ENCODE measurements at places on chromosomes 7 and 10.
A peak's percentile ranks its signal among the peaks of the same experiment; 100 is the strongest.

- no peak for DNase-seq
These were observed 56.6 kb downstream of the MPLKIP start for GRCh38 chr7:40077849-40078248.

DNA sequence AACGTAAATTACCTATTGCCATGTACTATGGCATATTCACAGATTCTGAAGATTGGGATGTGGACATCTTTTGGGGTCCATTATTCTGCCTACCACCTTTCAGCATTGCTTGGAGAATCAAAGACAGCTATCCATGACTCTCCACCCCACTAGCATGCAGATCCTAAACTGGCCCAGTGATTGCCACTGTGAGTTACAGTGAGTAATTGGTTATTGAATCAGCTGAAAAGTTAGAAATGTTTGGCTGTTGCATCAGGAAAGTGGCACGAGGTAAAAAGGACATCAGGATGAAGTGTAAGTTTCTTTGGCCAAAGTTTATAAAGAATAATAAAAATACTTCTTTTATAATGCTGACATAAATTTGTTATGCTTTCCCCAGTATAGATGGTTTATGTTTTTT is 148.2 kb upstream of the ETV1 start:
- no peak for DNase-seq

DNA sequence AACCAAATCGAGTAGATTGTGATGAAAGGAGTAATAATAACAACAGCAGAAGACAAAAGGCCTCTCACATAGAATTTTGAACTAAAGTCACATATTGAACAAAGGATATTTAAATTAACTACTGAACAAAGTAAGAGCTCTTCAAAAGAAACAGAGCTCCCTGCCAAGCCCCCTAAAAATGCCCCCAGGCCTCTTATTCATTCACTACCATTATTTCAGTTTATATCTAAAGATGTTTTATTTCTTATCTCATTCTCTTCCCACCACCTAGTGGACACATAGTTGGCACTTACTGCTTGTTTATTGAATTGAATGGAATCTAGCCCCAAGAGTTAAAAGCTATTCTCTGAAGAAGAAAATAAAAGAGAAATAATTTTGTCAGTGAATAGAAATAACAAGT is 37.4 kb downstream of the VCL start:
- DNase-seq = no peak

DNA sequence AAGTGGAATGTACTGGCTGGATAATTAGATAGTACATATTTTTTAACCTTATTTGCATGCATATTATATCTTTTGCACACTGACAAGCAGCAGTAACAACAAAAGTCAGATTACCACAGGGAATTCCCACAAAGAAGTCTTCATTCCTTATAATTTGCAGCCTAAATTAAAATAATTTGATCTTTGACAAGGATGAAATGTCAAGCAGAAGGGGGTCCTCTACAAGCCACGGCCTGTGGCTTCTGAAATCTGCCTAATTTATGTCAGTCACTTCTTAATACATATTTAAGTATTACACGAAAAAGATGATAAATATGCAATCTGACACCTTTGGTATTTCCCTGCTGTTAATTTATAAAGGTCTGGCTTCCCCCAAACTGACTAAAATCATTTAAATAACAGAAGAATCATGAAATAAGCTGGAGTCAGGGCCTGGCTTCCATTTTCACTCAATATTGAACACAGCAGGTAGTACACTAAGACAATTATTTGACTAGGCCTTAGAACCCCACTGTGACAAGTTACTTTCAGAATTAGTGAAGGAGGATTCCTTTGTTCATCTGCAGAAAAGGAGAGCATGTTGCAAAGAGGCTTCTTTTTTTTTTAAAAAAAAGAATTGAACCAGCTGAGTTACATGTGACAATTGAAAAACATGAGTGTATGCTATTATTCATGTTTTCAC is 351.1 kb upstream of the ETV1 start:
- no peak for DNase-seq

DNA sequence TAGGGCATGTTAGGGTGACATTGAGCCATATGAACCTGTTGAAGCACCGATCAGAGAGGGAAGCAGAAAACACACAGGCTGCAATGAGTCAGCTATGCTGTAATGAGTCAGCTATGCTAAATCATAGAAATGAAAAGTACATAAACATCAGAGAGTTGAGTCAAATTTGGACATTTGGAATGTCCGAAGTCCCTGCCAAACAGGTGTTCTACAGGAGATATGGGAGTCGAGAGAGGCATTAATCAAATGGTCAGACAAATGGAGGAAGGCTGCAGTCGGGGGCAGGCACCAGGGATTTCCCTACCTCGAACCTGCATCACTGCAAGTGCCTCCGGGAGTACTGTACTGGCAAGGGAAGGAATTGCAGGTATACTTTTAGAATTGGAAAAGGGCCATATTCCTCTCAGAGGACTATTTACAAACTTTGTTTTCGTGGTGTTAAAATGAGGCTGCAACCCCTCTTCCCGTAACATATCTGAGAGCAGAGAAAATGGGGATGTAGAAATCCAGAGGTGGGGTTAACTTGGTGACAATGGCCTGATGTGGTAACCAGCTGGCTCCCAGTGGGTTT is 8.8 kb upstream of the ZC3HAV1 start:
- DNase-seq = no peak

- DNase-seq = no peak
These were observed 2.9 kb downstream of the FOXI2 start for GRCh38 chr10:127739908-127740307.

- no peak for DNase-seq
These were observed 53.1 kb upstream of the KMT2E start for GRCh38 chr7:104960741-104961448.

DNA sequence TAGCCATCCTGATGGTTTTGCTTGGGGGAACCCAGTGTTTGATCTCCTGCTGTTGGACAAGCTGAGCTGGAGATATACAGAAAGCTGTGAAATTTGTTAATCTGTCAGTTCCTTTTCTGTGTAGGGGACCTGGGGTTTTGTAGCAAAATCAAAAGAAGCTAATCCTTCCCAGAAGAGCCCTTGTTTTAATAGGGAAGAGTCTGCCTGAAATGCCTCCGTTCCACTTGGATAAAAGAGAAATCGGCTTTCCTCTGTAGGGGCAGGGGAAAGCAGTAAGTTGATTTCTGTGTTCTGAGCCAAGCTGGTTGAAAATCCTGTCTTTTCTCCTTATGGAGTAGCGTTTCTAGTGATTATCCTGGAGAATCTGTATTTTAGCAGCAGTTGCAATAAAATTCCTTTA is 472.6 kb downstream of the SORCS3 start:
- no peak for DNase-seq

- DNase-seq = no peak
These were observed 152.4 kb downstream of the DKK1 start for GRCh38 chr10:52466464-52466863.

GRCh38 chr10:22736134-22736533 is 21.8 kb upstream of the PIP4K2A start:
- DNase-seq = no peak

DNA sequence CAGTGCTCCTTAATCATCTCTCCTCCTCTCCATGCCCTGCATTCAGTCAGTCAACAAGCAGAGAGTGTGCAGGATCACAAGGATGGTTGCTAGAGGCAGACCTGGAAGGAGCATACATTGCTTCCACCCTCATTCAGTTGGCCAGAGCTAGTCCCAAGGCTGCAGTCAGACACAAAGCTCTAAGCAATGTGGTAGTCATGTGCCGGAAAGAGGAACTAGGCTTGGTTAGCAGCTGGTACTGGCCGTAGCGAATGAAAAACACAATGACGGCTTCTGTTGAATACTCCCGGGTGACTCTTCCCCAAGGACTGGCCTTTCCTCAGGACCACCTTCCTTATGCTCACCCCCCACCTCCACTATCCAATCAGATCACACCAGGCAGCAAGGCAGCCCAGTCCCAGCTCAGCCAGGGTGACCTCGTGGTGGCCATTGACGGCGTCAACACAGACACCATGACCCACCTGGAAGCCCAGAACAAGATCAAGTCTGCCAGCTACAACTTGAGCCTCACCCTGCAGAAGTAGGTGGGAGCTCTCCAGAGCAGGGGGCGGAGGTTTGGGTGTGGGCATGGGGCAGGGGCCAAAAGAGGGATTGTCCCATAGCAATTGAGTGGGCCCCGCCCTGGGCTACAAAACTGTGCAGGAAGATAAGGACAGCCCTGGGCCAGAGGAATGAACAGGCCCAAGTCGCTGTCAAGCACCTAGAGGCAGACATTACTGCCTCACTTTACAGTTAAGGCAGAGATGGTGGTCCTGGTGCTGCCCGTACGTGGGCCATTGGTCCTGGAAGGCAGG is 10.9 kb downstream of the LDB3 start:
- no peak for DNase-seq

DNA sequence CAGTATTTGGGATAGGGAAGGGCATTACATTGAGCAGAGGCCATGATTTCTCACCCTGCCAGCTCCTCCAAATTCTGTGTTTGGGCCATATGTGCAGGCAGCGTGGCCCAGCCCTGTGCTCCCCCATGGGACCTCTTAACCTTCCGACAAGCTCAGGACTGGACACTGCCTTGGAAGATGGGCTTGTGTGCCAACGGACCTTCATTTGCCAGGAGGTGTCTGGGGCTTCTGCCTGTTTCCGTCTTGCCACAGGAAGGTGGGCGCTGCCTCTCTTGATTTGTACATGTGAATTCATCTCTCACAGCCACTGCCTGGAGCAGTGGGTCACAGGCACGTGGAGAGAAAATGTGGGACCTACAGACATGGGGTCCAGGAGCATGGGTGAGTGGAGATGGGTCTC is 272.6 kb downstream of the CCSER2 start:
- no peak for DNase-seq

DNA sequence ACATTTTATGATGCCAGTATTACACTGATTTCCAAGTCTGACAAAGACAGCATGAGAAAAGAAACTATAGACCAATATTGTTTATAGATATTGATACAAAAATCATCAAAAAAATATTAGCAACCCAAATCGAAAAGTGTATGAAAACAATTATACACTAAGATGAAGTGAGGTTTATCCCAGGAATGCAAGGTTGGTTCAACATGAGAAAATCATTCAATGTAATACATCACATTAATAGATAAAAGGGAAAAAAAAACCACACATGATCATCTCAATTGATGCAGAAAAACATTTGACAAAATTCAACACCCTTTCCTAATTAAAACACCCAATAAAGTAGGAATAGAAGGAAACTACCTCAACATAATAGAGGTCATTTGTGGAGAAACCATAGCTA is 153.9 kb downstream of the DNAJC1 start:
- DNase-seq = no peak

- no peak for DNase-seq
These were observed 45.2 kb downstream of the COL1A2 start for GRCh38 chr7:94439893-94440381.

- DNase-seq = no peak
These were observed 45.4 kb upstream of the PRKCQ start for GRCh38 chr10:6625428-6625827.

DNA sequence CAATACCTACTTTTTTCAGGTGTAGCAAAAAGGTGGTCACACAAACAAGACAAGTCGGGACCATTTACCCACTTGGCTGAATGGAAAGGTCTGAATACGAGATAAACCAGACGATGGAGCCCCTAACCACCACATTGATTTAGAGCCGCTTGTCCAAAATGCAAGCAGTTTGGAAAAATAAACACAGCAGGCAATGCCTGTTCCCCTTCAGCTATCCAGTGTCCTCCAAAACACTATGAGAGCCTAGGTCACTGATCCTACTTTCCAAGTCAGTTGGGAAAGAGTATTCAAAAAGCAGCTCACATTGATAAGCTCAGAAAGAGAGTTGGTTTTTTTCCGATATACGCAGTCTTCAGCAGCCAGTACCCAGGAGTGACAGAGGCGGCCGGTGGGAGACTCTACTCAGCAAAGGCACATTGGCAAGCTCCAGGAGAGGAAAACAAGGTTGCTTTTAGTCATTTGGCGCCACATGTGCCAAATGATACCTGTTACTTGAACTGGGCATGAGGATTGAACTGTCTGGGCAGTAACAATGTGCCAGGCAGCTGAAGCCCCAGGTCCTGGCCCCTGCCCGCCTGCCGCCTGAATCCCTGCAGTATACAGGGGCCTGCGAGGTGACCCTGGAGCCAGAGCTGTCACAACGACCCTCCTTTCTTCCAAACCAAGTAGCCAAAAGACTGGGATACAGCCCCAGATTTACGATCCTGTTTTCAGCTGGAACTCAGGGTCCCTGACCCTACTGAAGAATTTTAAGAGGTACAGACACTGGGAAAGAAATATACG is 109.8 kb downstream of the PIP4K2A start:
- DNase-seq = no peak

DNA sequence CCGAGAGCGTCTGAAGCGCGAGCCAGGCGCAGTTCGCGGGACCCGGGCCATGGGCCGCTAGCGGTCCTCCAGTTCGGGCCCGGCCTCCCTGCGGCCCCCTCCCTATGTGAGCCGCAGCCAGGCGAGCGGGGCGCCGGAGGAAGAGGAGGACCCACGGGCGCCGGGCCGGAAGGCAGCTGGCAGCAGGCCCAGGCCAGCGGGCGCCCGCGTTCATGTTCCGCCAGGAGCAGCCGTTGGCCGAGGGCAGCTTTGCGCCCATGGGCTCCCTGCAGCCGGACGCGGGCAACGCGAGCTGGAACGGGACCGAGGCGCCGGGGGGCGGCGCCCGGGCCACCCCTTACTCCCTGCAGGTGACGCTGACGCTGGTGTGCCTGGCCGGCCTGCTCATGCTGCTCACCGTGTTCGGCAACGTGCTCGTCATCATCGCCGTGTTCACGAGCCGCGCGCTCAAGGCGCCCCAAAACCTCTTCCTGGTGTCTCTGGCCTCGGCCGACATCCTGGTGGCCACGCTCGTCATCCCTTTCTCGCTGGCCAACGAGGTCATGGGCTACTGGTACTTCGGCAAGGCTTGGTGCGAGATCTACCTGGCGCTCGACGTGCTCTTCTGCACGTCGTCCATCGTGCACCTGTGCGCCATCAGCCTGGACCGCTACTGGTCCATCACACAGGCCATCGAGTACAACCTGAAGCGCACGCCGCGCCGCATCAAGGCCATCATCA is 1.1 kb downstream of the ADRA2A start:
- DNase-seq = peak; percentile 5

- DNase-seq = no peak
These were observed 58.1 kb downstream of the CCDC186 start for GRCh38 chr10:114115661-114116445.

DNA sequence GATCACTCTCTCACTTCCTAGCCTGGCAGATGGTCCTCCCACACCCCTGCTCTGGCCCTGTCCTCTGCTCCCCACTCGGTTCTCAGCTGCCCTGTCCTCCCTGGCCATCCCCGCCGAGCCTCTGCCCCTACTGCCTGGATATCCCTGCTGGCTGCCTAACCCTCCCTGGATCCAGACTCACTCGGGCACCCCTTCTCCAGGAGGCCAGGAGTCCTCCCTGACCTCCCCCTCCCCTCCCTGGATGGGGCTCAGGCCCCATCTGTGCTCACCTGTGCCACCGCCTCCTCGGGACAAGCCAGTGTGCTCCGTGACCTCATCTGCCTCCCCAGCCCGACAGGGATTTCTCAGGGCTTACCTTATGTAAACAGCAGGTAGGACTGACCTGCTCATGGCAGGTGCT is 406.1 kb downstream of the TCERG1L start:
- no peak for DNase-seq

GRCh38 chr10:23975431-23975830 is 233.5 kb upstream of the KIAA1217 start:
- no peak for DNase-seq

- no peak for DNase-seq
These were observed 1355.2 kb downstream of the XPNPEP1 start for GRCh38 chr10:108567899-108568752.

GRCh38 chr10:74419491-74419951 is 268.5 kb downstream of the ADK start:
- no peak for DNase-seq

Data from stimulated activated CD4-positive, alpha-beta T cell treated with anti-CD3 and anti-CD28 coated beads, Interleukin-4, amount 100 ng/mL, for 1 hour (primary cell).